ENCODE measurements at places on chromosomes 3 and 15.

- no peak for DNase-seq
Measured at GRCh38 chr3:123277106-123277505, 75.4 kb downstream of the SEC22A start.

- no peak for DNase-seq
Measured at GRCh38 chr3:98808071-98808470, 44.9 kb downstream of the ST3GAL6 start.

- no peak for DNase-seq
Measured at GRCh38 chr3:109887293-109887692, 549.9 kb upstream of the DPPA4 start.

GRCh38 chr3:180116658-180117057 lies 79.9 kb upstream of the PEX5L start:
- DNase-seq, result no peak

DNA sequence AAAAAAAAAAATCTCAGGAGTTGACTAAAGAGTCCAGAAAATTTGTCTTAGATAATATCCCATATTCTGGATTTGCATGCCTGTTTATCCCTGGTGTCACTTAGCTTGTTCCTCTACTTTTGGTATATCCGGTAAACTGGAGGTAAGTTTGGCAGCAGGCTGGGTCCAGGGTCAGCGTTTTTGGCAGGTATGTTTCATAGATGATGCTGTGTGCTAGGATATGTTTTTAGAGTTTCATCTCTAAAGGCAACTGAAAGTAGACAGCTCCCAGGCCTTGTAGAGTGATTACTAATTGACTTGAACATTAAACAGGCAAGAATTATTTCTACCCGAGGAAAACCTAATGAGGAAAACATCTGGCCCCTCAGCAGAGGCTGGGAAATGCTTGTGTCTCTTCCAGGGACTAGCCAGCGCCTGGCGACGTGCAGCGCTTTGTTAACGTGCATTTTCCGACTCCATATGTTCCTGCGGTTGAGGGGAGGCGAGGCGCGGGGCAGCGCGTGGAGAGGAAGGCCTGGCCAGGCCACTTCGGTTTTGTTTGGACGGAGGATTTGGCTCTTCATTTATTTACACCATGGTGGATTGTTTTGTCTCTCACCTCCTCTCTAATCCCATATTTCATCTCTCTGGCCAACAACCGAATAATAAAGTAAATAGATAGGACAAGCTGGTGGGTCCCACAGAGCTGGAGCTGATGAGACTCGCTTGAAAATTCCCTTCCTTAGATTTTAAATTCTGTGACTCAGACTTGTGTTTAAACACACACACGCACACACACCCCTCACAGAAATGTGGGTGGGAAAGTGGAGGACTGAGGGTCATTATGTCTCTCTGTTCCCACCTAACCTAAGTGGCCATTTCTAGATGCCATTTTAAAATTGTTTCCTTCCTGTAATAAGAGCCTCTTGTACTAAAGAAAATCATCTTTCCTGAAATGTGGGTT lies 65.3 kb downstream of the ASB7 start:
- DNase-seq, result peak; percentile 73

DNA sequence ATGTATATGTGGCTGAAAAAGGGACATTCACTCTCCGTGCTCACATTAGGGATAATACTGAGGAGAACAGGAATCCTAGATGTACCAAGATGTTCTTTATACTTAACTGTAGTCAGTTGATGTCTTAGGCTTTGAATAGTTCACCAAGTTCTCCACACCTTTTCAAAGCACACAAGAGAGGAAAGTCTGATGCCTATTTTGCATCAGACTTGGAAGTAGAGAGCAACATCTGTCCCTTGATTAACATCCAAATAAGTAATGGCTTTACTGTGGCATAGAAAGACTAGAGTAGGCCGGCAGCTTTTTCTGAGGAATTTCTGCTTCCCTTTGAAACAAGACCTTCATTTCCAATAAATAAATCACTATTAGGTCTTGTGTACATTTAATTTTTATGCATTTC lies 34.0 kb downstream of the PIGB start:
- DNase-seq, result no peak

GRCh38 chr15:28885630-28886430 lies at the start of gene APBA2:
Gene APBA2, plus strand, starts transcription at chr15:28885974. Its CDS starts 167,911 bp downstream, at chr15:29053885.
- peak; percentile 83 for DNase-seq

- DNase-seq, result peak; percentile 82
Measured at GRCh38 chr3:42061713-42062380, 29.3 kb upstream of the TRAK1 start.

GRCh38 chr3:15602146-15602536 lies 596 bp downstream of the BTD start:
- no peak for DNase-seq

DNA sequence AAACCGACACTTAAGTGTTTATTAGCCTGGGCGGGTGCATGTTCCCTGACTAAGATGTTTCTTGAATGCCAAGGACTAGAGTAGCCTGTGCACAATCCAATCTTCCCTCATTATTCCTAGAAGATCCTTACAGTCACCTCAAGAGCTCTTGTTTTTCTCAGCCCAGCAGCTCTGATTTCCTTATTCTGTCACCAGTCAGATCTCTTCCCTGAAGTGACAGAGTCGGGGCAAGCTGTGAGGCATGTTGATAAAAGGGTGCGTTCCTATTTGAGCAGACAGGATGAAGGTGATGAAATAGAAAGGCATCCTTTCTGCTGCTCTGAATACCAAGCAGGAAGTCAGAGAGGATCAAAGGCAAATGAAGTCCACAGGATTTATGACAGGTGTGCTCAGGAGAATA lies 125.6 kb upstream of the MCTP2 start:
- no peak for DNase-seq

DNA sequence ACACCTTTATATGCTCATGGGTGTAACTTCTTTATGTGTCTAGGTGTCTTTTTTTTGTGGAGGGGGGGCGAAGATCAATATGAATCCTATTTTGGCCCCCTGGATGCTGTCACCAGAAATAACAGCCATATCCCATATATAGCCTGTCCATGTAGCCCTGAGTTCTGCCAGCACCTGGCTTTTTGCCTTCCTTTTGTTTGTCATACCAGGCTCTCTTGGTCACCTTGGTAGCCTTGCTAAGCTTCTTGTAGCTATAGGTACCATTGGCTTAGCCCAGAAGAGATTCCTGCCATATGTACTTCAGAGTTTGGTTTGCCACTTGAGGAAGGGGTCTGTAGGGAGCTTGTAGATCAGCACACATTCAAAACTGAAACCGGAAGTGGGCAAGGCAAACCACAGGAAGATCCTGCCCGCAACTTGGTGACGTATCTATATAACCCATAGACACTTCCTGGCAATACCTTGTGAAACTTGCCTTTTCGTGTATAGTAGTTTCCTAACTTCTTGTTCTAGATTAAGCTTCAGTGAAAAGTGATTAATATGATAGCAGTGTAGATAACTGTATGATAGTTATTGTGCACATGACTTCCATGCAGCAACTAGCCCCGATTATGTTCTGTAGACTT lies 11.9 kb downstream of the RASA2 start:
- no peak for DNase-seq

GRCh38 chr3:8997151-8997550 lies 33.9 kb upstream of the RAD18 start:
- no peak for DNase-seq

Measured in eye (tissue), 1 donor.